ENCODE measurements at places on chromosomes 16 and 17. TPM values are rescaled to one million over a fixed set of nuclear protein-coding genes. Genes with fewer than 3 reads are reported as not detected.

The ADAD2 gene
- polyA plus RNA-seq, result not detected

The CHMP6 gene
- polyA plus RNA-seq, result 34.0 TPM

The CD68 gene
- 88.1 TPM for polyA plus RNA-seq

The TBC1D3H gene
- not detected for polyA plus RNA-seq

The GUCY2D gene
- not detected for polyA plus RNA-seq

The SPIRE2 gene
- polyA plus RNA-seq, result 0.79 TPM

The YBX2 gene
- polyA plus RNA-seq, result not detected

The RILP gene
- polyA plus RNA-seq, result 6.5 TPM

The CD7 gene
- 0.23 TPM for polyA plus RNA-seq

The HOXB7 gene
- 18.9 TPM for polyA plus RNA-seq

The CBX2 gene
- polyA plus RNA-seq, result 0.13 TPM

The CDT1 gene
- 5.4 TPM for polyA plus RNA-seq

The UBALD2 gene
- polyA plus RNA-seq, result 0.56 TPM

The AHSP gene
- not detected for polyA plus RNA-seq

The KRT17 gene
- 1.4 TPM for polyA plus RNA-seq

The ACSM5 gene
- polyA plus RNA-seq, result not detected

The ENPP7 gene
- polyA plus RNA-seq, result not detected

The KRTAP17-1 gene
- polyA plus RNA-seq, result not detected

The SLX4 gene
- polyA plus RNA-seq, result 1.9 TPM

The WNT9B gene
- polyA plus RNA-seq, result not detected

The FBRS gene
- polyA plus RNA-seq, result 5.8 TPM

The ARHGDIG gene
- 0.40 TPM for polyA plus RNA-seq

The RAB26 gene
- polyA plus RNA-seq, result 0.30 TPM

The MILR1 gene
- polyA plus RNA-seq, result 6.3 TPM

The APOH gene
- not detected for polyA plus RNA-seq

The TBKBP1 gene
- 1.2 TPM for polyA plus RNA-seq

The GOSR2 gene
- polyA plus RNA-seq, result 61.4 TPM

The TAX1BP3 gene
- polyA plus RNA-seq, result 331 TPM

The NPIPB13 gene
- polyA plus RNA-seq, result 2.7 TPM

The CD300LF gene
- polyA plus RNA-seq, result not detected

The CEP295NL gene
- 0.14 TPM for polyA plus RNA-seq

The SEBOX gene
- not detected for polyA plus RNA-seq

The NPIPA3 gene
- 5.4 TPM for polyA plus RNA-seq

The CLEC3A gene
- polyA plus RNA-seq, result not detected

The RTN4RL1 gene
- polyA plus RNA-seq, result not detected

The KRTAP9-2 gene
- not detected for polyA plus RNA-seq

The KRT33B gene
- 1.2 TPM for polyA plus RNA-seq

The ZNF48 gene
- 0.81 TPM for polyA plus RNA-seq

The KATNB1 gene
- polyA plus RNA-seq, result 18.1 TPM

The OR2C1 gene
- polyA plus RNA-seq, result 0.27 TPM

The ETV4 gene
- 2.6 TPM for polyA plus RNA-seq
